ENCODE measurements at places on chromosomes 12 and 14. TPM values are rescaled to one million over a fixed set of nuclear protein-coding genes. Genes with fewer than 3 reads are reported as not detected.

The CMA1 gene
- not detected for total RNA-seq

The CLEC9A gene
- not detected for total RNA-seq

The ENDOU gene
- total RNA-seq = not detected

The ASCL1 gene
- 21.1 TPM for total RNA-seq

The MYBPC1 gene
- total RNA-seq = 2.0 TPM

The CABP1 gene
- total RNA-seq = 3.1 TPM

The FOS gene
- total RNA-seq = 51.2 TPM

DNA sequence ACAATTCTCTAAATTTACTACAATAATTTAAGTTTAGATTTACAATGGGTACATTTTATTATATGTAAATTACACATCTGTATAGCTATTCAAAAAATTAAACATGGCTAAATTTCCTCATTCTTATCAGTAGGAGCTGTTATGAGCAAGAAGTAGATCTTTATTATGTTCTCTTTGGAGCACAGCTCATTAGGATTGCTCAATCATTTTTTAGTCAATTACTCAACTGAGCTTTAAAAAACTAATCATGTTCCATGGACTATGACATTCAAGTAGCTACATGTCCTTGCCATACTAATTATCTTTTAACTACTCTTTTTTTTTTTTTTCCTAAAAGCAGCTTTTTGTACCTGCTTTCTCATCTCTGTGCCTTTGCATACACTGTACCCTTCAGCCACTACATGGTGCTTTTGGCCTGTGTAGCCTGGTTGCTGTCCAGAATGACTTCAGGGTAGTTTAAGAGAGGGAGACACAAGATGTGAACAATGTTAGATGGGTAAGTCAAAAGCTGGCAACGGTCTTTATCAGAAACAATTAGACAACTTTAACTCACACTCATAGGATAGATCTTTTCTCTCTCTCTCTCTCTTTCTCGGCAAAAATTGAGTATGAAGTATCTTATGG lies 69.0 kb downstream of the SSPN start:
- no peak for DNase-seq

GRCh38 chr12:74770552-74770951 lies 232.9 kb downstream of the ATXN7L3B start:
- DNase-seq = no peak

- no peak for DNase-seq
Measured at GRCh38 chr12:62899568-62900390, 35.2 kb downstream of the PPM1H start.

- DNase-seq = no peak
Measured at GRCh38 chr12:29428633-29429032, 47.7 kb upstream of the ERGIC2 start.

- no peak for DNase-seq
Measured at GRCh38 chr14:50452979-50453705, 56.5 kb upstream of the CDKL1 start.

- no peak for DNase-seq
Measured at GRCh38 chr14:74083784-74084276, 423 bp downstream of the ALDH6A1 start.

DNA sequence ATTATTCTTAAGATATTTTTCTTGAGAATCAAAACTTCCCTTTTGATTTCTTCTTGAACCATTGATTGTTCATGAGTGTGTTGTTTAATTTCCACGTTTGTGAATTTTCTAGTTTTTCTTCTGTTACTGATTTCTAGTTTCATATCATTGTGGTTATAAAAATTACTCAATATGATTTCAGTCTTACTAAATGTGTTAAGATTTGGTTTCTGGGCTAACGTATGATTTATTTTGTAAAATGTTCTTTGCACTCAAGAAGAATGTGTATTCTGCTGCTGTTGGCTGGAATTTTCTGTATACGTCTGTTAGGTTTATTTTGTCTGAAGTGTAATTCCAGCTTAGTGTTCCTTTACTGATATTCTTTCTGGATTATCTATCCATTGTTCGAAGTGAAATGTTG lies 24.7 kb downstream of the TRMT5 start:
- DNase-seq = no peak

DNA sequence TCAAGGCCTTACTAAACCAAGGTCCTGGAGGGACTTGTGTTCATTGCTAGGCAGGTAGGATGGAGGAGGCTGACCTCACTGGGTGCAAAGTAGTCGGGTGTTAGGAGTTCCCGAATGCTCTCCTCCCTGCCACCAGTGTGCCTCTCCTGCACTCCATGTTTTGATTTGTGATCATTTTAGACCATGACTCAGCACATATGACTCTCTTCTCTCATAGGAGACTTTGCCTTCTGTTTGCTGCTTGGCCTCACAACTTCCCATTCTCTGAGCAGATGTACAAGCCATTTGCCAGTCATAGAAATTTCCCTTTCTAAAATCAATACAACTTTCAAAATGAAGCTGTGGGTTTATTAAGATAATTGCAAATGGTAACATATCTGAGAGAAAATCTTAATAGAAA lies 46.6 kb upstream of the LRIG3 start:
- DNase-seq = no peak

- DNase-seq = no peak
Measured at GRCh38 chr14:81289516-81289915, 68.8 kb upstream of the GTF2A1 start.

DNA sequence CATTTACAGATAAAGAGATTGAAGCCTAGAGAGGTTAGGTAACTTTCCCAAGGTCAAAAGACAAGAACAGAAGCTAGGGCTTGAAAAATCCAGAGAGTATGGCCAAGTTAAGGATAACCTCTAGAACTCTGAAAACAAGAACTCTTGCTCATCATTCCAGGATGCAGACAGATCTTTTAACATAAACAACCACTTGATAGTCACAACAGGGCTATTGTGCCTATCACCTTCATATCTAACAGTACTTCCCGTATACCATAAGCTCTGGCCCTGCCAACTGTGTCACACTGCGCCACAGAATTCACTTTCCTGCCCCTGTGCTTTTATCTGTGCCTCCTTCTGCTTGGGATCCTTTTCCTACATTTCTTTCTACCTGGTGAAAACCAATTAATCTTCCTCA lies 18.2 kb downstream of the ERP29 start:
- DNase-seq = no peak

- DNase-seq = no peak
Measured at GRCh38 chr14:50067723-50068495, 48.5 kb downstream of the VCPKMT start.

DNA sequence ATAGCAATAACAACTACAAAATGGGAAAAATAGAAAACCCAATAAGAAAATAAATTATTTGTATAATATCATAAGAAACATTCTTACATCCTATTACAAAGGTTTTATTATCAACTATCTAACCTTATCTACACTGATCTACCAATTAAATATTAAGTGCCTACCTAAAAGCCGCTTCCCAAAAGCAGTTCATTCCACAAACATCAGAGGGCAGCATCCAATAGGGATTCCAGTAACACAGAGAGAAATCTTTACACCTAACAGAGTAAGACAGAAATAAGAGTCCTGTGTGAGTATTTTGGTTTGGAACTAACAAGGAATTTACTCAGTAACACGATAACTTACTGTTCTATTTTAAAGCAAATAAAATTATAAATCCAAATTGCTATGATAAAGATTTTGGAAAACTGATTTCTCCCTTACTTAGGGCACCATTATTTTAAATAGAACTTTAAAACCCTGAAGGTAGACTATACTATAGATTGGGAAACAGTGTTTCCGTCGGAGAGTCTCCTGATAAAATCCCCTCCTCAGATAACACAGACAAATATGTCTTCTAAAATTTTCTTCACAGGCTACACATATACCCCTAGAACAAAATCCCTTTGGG lies 15.0 kb downstream of the GXYLT1 start:
- DNase-seq = no peak

- no peak for DNase-seq
Measured at GRCh38 chr12:21155522-21156351, 24.7 kb downstream of the SLCO1B1 start.

GRCh38 chr12:124928095-124928911 lies 13.9 kb upstream of the UBC start:
- no peak for DNase-seq

DNA sequence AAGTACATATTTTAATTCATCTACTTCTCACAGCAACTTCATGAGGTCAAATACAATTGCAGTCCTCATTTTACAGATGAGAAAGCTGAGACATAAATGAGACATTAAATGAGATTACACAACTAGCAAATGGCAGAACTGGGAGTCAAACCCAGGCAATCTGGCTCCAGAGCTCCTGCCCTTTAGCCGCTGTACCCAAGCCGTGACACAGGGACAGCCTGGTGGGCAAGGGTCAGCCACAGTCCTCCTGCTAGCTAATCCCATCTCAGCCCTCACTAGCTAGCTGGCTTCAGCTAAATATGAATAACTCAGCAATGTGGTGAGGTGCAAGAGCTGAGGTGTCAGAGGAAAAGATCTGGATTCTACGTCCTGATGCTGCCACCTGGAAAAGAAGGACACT lies 54.8 kb downstream of the NINJ2 start:
- no peak for DNase-seq

- DNase-seq = no peak
Measured at GRCh38 chr12:87317302-87317701, 711.9 kb downstream of the C12orf50 start.

DNA sequence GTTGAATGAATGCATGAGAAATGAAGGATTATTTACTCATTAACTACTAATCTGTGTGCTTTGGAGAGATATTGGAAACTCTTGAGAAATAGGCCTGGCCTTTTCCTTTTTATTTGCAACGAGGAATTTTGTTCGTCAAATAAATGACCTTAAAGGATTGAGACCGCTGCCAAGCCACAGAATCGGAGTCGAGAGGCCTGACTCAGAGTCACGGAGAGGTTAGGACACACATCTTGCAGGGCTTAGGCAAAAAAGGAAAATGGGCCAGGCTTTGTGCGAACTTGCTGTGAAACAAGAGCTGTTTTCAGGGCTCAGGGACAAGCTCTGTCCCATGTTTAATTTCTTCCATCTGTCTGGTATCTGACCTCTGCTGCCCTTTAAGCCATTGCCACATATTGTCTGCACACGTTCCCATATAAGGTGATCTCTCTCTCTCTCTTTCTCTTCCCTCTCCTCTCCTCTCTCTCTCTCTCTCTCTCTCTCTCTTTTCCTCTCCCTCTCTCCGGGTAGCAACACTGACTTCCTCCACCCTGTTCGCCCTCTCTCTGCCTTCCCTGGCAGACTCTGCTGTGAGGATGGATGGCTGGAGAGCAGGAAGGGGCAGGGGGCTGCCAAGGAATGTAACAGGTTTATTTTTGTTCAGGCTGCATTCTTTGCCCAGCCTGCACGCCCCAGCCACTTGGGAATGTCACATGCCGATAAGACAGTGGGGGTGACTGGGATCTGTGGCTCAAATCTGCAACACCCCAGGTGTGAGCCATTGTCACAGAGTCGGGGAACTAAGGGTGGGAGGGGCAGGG lies 14.9 kb upstream of the IFT81 start:
- no peak for DNase-seq

- no peak for DNase-seq
Measured at GRCh38 chr14:62629176-62629725, 416.0 kb downstream of the KCNH5 start.

- no peak for DNase-seq
Measured at GRCh38 chr12:9895215-9895971, 14.1 kb downstream of the KLRF2 start.

DNA sequence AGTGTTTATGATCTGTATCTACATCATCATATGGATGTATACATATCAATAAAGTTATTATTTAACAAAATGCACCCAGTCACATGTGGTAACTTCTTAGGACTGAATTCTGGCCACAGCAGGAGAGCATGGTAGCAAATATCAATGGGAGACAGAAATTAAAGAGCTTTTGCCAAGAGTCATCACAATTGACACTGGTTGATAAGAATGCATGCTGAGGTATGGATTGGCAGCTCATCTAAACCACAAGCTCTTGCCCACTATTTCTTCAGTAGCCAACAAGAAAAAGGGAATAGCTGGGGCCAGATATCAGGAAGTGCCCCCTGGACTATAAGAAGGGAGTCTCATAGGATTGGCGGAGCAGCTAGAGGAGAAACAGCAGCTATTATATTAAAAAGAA lies 9.4 kb upstream of the PTGR2 start:
- DNase-seq = no peak

GRCh38 chr12:14885718-14886221 lies at the start of gene MGP:
Gene MGP (minus strand): TSS chr12:14885854. CDS start chr12:14885791, 63 bp downstream.
- DNase-seq = no peak

- no peak for DNase-seq
Measured at GRCh38 chr12:32089156-32089555, 17.5 kb upstream of the BICD1 start.
